Lower leg skin (tissue), 4 donors: ENCODE measurements at places on chromosomes 4 and X. TPM values are rescaled to one million over a fixed set of nuclear protein-coding genes. Genes with fewer than 3 reads are reported as not detected.

The SULT1B1 gene
- total RNA-seq = 0.17 TPM

The CORIN gene
- total RNA-seq = 0.15 TPM

The TMEM255A gene
- total RNA-seq = 4.3 TPM

The KLHL4 gene
- 0.30 TPM for total RNA-seq

The PNMA5 gene
- total RNA-seq = not detected

The ANTXR2 gene
- 15.2 TPM for total RNA-seq

The SHROOM4 gene
- total RNA-seq = 6.0 TPM

The EPGN gene
- total RNA-seq = 8.9 TPM

The TSPAN5 gene
- 41.5 TPM for total RNA-seq

The STPG2 gene
- 0.27 TPM for total RNA-seq

The IL2 gene
- total RNA-seq = not detected

The PFKFB1 gene
- total RNA-seq = not detected

The ARHGEF6 gene
- 9.6 TPM for total RNA-seq

The MAGEA10 gene
- not detected for total RNA-seq

The XAGE2 gene
- total RNA-seq = not detected

The PIR gene
- total RNA-seq = 18.0 TPM
